CD8-positive, alpha-beta memory T cell (primary cell): ENCODE measurements at places on chromosomes 3 and 15.
A peak's percentile ranks its signal among the peaks of the same experiment; 100 is the strongest.

- DNase-seq: no peak
These were observed 694.9 kb downstream of the NTRK3 start for GRCh38 chr15:87561641-87562040.

DNA sequence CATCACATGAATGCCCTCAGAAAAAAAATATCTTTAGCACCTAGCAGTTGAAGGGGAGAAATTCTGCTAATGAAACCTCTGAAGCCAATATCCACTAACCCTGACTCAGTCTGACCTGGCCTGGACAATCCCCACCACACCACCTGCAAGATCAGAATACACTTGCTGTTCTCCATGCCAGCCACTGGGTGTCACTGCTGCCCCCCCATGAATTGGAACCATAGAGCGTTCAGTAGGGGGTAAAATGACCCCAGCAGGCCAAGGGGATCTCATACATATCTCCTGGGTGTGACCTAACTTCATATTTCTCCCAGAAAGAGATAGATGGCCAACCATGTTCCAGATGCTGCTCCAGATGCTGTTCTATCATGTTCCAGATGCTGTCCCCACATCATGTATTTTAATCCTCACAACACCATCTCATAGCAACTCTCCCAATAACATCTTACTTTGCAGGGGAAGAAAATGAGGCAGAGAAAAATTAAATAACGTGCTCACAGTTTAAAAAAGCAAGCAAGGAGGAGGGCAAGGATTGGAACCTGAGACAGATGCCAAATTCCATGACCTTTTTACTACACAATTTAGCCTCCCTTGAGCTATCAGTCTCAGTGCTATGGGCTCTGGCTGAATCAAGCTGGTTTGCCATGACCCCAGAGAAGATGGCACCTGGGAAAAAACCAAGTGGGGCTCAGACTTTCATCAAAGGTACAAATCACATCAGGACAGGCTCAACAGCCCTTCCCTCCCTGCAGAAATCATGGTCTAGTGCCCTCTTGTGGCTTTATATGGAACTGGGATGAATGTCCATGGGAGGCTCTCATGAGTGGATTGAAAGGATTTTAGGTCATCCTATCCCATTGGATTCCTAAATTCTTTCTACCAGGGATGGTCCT, 12.4 kb downstream of the NTRK3 start:
- DNase-seq: peak; percentile 42

DNA sequence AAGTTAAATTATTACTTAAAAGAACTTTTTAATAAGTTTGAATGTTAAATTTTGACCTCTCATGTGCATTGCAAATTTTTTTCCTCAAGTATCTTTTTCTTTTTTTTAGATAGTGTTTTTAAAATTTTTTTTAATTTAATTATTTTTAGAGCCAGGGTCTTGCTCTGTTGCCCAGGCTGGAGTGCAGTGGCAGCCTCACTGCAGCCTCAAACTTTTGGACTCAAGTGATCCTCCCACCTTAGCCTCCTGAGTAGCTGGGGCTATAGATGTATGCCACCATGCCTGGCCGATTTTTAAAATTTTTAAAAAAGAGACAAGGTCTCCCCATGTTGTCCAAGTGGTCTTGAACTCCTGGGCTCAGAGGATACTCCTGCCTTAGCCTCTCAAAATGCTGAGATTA, 14.4 kb downstream of the PDE8A start:
- DNase-seq: no peak

DNA sequence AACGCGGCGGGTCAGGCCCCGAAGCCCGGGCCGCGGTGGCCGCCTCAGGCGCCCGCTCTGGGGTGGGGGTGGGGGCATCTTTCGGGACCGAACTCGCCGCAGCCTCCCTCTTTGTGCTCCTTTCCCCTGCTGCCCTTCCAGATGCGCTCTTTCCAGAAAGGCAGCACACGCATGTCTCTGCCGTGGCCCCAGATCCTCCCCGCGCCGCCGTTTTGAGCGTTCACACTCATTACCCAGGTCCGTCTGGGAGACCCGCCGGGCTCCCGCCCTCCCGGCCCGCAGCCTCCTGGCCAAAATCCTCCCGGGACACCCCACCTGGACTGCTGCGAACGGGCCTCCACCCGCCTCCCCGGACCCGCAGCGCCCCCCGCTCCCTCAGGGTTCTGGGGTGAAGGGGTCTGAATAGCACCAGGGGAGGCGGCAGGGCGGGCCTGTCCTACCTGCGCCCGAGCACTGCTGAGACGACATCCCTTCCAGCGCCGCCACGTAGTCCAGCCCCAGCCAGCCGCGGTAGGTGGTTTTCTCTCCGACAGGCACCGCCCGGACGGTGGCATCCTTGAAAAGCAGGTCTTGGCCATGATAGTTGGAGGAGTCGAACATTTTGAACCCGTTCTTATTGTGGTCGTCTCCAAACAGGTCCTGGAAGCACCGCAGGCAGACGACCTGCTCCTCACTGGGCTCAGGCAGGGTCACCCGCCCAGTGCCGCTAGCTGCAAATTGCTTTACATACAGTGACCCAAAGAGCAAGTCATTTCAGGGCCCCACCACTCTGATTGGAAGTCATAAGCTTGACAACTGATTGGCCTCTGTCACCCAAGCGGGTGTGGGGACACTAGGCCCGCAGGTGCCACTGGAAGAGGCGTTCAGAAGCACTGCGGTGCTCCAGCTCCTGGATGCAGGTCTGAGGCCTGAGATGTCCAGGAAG, 25.9 kb downstream of the MELTF start:
- peak; percentile 16 for DNase-seq

DNA sequence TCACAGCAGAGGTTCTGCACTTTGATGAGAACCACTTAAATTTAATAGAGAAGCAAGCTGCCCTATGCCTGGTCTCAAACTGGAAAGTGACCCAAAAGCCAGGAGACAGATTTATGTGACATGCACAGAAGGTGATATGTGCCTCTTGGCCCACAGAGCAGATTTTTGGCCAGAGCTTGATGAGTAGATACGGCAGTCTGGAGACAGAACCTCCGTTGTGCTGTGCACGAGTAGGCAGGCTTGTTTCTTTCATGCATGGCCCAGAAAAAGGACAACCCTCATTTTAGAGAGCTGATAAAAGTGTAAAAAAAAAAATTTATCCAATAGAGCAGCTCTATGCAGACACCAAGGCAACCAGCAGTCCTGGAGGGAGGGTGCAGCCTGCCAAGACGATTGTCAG, 423.1 kb downstream of the CNTN6 start:
- no peak for DNase-seq

DNA sequence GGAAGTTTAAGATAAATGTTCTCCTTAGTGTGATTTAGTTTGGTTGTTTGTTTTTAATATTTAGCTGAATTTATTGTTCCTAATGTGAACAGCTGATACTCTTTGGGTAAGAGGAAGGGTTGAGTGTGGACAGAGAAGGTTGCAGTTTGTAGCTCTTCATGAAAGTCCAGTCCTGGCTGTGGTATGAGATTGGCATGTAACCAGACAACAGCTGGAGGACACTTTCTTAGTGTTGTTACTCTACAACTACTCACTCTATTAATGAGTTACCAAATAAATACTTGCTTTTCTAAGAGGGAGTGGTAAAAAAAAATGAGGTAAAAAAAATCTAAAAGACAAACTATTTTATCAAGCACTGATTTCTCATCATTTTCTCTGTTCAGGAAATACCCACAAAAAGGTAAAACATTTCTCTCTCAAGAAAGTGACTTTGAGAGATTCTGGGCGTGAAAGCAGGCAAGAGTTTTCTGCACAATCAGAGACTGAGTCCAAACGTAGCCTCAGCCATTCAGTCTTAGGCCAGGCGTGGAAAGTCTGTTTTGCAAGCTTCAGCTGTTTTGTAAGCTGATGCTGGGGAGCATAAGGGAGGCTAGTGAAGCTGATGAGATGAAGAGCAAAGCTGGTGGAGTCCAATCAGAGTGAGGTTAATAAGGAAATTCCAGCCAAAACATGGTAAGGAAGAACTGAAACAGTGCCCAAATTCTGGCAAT, 138.5 kb upstream of the ARPP21 start:
- DNase-seq: no peak

DNA sequence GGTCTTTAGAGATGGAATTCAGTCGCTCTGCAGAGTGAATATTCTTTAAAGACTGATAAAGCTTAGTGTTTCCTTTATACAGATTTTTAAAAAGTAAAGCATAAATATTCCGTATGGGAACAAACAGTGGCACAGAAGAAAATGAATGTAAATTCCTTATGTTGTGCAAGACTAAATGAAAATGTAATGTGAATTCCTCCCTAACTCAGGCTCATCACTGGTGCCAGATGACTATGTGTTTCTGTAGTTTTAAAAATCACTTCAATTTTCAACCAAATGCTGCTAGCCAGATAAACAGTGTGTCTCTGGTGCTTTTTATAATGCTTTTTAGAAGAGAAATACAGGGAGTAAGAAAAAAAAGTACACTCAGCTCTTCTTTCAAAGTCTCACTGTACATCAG, 154.8 kb upstream of the SNTN start:
- DNase-seq: no peak

- DNase-seq: no peak
These were observed 345.1 kb downstream of the FEZF2 start for GRCh38 chr3:62028236-62028635.

GRCh38 chr3:167876620-167877281, 141.2 kb downstream of the SERPINI1 start:
- DNase-seq: no peak

DNA sequence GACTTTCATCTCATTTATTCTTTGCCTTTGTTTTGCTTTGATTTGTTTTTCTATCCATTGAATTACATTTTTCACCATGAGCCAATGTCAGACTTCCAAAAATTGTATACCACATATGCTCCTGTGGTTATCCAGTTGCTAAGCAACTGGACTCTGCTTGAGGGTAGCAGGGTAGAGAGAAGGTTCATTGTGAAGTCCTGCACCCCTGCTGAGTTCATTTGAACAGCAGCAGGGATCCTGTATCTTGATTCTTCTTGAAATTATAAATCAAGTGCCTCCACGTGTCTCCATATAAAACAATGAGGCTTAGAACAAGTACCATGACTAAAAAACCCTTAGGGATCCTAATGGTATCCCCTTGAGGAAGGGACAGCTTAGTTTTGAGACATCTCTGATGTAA, 449.3 kb downstream of the ROBO2 start:
- DNase-seq: no peak

DNA sequence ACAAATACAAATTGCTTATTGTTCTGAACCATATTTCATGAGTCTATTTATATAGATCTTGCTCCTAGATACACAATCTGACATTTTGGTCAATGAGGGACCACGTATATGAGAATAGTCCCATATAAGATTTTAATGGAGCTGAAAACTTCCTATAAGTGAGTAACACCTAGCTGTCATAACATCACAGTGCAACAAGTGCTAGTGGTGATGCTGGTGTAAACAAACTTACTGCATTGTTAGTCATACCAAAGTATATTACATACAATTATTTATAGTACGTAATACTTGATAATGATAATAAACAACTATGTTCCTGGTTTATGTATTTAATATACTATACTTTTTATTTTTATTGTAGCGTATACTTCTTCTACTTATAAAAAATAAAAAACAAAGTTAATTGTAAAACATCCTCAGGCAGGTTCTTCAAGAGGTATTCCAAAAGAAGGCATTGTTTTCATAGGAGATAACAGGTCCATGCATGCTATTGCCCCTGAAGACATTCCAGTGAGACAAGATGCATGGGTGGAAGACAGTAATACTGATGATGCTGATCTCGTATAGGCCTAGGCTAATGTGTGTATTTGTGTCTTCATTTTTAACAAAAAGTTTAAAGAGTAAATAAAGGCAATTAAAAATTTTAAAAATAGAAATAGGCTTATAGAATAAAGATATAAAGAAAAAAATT, 46.8 kb upstream of the NAALADL2 start:
- no peak for DNase-seq

DNA sequence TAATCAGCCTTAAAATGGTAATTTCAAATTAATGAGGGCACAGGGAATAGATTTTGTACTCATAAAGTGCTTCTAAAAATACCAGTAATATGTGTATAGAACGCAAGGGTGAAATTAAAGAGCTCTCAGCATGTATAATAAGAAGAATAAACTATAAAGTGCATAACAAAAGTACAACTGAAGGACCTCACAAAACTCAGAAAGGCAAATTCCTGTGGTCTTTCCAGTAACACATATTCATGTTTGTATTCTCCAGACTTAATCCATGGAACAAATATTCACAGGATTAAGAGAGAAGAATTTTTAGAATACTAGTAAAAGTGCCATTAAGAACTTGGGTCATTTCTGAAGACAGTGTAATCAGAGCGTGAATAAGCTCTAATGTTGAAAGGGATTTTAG, 646.3 kb downstream of the CADM2 start:
- DNase-seq: no peak

GRCh38 chr3:72277710-72278109, 492.8 kb upstream of the PROK2 start:
- DNase-seq: no peak

GRCh38 chr3:175336406-175337133, 477.4 kb downstream of the NAALADL2 start:
- no peak for DNase-seq

DNA sequence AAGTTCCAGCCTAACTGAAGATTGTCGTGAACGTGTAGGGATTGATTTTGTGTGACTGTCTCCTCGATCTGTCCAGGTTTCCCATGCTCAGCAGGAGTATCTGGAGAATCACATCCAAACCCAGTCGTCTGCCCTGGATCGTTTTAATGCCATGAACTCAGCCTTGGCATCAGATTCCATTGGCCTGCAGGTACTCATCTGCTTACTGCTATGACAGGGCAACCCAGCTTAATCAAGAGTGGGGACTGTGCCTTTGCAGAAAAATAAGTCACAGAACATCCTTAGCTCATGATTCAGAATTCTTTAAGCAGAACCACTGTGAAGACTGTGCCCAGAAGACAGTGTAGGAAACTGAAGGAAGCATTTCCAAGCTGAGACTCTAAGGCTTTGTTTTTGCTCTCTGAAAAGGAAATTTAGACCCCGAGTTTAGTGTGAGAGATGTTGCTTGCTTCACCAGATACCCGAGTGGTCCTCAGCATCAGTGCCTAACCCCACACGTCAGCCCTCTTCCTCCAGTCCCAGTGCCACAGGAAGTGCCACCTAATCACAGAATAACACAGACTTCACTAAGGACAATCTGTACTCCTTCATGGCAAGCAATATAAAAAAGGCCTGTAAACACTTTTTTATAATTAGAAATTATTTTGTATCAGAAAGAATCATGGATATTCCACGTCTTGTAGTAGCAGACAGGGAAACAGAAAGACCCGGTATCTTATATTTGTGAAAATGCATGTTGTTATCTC, 34.2 kb downstream of the MYZAP start:
- no peak for DNase-seq

- DNase-seq: no peak
These were observed 27.0 kb upstream of the SV2B start for GRCh38 chr15:91073077-91073476.

DNA sequence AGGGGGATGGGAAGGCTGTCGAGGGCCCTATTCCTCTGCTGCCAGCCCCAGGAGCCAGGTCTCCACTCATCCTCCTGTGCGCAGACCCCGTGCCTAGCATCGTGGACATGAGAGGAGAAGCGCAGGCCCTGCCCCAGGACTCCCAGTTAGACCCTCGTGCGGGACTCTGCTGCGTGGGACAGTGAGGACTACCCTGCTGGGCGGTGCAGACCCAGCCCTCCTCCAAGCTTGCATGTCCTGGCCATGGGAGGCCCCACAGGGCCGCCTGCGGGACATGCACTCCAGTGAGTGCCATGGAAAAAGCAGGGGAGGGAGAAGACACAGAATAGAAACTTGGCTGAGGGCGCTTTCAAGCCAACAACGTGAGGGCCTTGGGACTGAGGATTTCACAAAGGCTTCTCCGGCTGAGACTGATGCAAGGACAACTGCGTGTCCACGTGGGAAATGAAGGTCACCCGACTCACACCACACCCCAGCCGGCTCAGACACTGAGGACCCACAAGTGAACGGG, 62.6 kb upstream of the IQSEC1 start:
- no peak for DNase-seq
